Activated T-cell treated with anti-CD3 and anti-CD28 coated beads, Interleukin-2, amount 50 U/mL, for 72 hours (primary cell): ENCODE measurements at places on chromosomes 11 and 22. TPM values are rescaled to one million over a fixed set of nuclear protein-coding genes. Genes with fewer than 3 reads are reported as not detected.

DNA sequence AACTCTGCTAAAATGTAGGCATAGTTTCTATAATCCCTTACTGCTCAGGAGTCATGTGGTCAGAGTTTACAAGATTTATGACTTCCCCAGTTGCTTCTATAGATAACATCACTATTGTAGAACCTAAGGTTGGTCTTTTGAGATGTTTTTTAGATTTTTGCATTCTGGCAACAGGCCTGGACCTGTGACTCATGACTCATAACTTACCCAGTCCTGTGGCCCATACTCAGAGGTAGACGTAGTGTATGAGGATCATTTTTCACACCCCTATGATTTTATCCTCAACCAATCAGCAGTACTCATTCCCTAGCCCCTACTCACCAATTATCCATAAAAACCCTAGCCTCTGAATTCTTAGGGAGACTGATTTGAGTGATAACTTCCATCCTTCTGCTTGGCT lies 384.4 kb upstream of the DDI1 start:
- no peak overlapping the region for H3K4me3 ChIP-seq
- H3K36me3 ChIP-seq: no peaks in the 10 kb centered on the region
- DNase-seq: no peak
- H3K4me1 ChIP-seq: no peaks in the 10 kb centered on the region

DNA sequence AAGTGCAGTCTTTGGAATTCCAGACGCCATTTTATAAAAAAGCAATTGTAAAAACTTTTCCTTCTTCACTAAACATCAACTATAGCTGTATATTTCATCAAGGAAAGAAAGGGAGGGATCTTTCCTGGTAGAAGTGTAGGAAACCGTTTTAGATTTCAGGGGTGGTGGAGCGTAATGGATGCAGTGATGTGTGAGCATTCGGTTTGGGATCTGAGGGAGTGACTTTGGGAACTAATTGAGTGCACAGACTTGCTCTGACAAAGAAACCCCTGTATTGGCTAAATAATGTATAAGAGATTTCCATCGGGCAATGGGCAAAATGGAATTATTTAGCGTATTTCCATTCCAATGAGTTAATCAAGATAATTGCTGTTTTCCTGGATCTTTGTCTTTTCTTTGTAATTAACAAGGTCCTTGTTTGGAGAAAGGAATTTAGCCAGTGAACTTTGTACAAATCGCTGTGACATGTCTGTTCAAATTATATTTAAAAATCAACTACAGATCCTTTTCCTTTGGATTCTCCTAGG lies 125.0 kb upstream of the NARS2 start:
- no peak overlapping the region for H3K27ac ChIP-seq
- no peaks in the 10 kb centered on the region for H3K4me1 ChIP-seq

DNA sequence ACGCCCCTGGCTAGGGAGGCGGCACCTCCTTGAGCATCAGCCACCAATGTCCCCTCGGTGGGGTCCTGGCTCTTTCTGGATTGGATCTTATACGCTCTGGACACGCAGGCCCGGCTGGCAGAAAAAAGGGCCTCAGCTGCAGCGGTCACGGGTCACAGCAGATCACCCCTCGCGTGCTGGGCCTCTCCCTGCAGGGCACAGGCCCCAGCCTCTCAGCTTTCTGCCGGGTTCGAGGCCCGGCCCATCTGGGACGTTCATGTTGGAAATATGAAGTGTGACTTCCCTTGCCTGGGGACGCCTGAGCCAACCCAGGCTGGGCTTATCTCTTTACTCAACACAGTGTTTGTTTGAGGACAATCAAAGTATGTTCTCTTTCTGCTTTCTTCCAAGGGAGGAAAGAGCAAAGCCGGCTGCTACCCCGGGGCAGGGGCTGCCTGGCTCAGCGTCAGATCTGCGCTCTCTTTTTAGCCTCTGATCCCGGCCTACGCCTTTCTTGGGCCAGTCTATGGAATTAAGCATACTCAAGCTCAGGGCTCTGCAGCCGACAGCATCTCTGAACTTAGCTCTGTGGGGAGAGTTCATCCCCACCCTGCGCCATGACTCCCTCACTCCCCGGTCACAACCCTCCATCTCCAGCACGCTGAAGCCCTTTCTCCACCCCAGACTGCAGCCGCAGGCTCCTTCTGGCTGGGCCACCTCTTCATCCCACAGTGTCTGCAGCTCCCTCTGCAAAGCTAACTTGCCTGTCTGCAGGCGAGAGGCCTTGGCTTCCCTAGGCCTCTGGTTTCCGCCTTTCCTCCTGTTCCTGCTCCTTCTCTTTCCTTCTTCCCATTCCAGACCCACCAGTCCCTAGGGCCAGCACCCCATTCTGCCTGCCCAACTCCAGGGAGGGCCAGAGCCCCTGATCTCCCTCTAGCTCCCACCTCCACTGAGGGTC lies 38.8 kb downstream of the ADAMTS15 start:
- no peak overlapping the region for H3K4me3 ChIP-seq
- H3K27me3 ChIP-seq: peaks cover 5% of the 10 kb centered on the region
- H3K36me3 ChIP-seq: no peaks in the 10 kb centered on the region
- DNase-seq: no peak
- H3K27ac ChIP-seq: peak overlapping the region; percentile 24

GRCh38 chr11:124240621-124241397 lies at the start of gene OR8G1:
Gene OR8G1, plus strand, starts transcription at chr11:124241095. Its CDS starts 8,581 bp downstream, at chr11:124249676.
- H3K36me3 ChIP-seq: no peaks in the 10 kb centered on the region
- peaks cover 7% of the 10 kb centered on the region for H3K27me3 ChIP-seq
- no peak for DNase-seq

TENM4 gene
- 0.21 TPM for total RNA-seq

DNA sequence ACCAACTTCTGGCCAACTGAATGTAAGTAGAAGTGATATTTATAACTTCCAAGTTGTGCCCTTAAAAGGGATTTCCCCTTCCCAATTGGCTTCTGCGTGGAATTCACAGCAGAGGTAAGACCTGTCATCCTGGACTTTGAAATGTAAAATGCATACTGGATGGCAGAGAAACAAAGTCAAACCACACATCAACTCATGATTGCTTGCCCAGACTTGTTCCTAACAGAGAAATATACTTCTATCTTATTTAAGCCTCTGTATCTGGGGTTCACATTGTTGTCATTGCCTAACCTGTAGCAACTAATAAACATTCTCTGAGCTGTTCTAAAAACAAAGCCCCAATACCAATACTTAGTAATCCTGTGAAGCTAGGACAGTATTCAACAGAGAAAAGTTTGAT lies 6.2 kb downstream of the ME3 start:
- no peak overlapping the region for H3K4me3 ChIP-seq
- H3K4me1 ChIP-seq: peaks cover 12% of the 10 kb centered on the region

- no peak overlapping the region for H3K4me3 ChIP-seq
- H3K4me1 ChIP-seq: peaks cover 58% of the 10 kb centered on the region
- H3K27me3 ChIP-seq: no peaks in the 10 kb centered on the region
- peaks cover 2% of the 10 kb centered on the region for H3K36me3 ChIP-seq
- no peak overlapping the region for H3K27ac ChIP-seq
Measured at GRCh38 chr11:10444725-10445315, 10.2 kb upstream of the AMPD3 start.

- H3K36me3 ChIP-seq: no peaks in the 10 kb centered on the region
- H3K27ac ChIP-seq: no peak within 1 kb of the TSS
- H3K4me3 ChIP-seq: no peak within 1 kb of the TSS
- DNase-seq: no peak
- H3K27me3 ChIP-seq: no peaks in the 10 kb centered on the region
Measured at GRCh38 chr11:47378010-47378835, at the start of gene SPI1. Gene SPI1, minus strand, starts transcription at chr11:47378547. Its CDS starts 194 bp downstream, at chr11:47378353.

SLC22A24 gene
- not detected for total RNA-seq
